ENCODE measurements at places on chromosomes 16 and 17.
A peak's percentile ranks its signal among the peaks of the same experiment; 100 is the strongest.

GRCh38 chr16:57024894-57025680 is 35.7 kb downstream of the NLRC5 start:
- no peak for DNase-seq

GRCh38 chr17:50692448-50693035 is 15.2 kb downstream of the ANKRD40 start:
- no peak for DNase-seq

DNA sequence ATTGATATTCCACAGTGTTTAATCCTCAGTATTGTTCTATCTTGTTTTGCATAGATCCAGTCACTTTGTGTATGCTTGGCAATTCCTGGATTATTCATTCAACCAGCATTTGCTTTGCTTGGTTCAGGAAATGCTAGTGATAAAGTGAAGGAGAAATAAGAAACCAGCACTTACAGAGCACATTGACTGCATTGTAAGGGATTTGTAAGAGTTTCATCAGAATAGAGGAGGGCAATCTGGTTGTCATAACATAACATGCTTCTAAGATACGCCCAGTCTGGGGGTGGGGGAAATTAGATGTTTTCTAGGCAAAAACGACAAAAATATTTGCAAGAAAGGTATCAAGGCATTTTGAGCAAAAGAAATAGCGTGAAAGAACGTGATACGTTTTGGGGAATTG is 40.4 kb downstream of the TNRC6A start:
- no peak for DNase-seq

- no peak for DNase-seq
Observed at GRCh38 chr17:32936186-32936893, 8.4 kb downstream of the TMEM98 start.

DNA sequence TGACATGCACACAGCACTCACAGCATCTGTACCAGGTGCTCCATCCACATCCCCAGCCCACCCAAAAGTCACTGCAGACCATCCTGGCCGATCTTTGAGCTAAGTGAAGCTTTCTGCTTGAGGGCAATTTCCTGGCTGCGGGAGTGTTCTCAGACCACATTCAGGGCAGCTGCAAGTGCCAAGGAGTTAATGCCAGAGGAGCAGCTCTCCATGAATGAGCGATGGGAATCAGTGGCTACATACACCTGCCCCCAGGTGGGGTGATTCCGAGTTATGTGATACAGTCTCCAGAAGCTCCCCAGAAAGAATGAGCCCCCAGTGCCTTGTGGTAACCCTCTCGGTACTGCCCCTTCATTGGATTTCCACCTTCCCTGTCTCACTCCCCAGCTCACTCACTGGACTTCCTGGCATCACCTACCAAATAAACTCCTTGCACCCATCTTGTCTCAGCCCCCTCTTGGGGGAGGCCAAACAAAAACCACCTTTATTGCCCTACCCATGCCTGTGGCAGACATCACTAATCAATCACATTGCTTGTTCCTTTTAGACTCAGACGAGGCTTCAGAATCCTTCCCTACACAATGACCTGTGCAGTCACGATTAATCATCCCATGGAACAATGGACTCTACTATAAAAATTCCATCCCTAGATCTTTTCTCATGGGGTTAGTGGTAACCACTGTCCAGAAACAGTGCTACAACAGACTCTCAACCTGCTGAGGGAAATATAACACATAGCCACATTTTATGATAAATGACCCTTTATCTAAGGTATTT is 121.1 kb downstream of the IRX5 start:
- no peak for DNase-seq

DNA sequence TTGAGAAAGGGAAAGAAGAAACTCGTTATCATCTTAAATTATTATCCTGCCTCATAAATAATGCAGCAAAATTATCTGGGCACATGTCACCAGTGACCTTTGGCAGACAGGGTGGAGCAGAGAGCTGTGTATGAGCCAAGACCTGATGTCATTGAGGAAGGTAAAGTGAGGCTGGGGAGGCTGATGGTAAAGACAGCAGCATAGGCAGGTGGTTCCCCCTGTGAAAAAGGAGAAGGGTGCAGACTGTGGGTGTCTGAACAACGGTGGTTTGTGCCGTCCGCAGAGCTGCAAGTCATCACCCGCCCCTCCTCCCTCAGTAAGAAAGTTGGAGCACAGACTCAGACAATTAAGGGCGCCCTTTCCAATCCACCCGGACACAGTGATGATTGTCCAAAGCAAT is 30.8 kb upstream of the METTL16 start:
- DNase-seq: no peak

DNA sequence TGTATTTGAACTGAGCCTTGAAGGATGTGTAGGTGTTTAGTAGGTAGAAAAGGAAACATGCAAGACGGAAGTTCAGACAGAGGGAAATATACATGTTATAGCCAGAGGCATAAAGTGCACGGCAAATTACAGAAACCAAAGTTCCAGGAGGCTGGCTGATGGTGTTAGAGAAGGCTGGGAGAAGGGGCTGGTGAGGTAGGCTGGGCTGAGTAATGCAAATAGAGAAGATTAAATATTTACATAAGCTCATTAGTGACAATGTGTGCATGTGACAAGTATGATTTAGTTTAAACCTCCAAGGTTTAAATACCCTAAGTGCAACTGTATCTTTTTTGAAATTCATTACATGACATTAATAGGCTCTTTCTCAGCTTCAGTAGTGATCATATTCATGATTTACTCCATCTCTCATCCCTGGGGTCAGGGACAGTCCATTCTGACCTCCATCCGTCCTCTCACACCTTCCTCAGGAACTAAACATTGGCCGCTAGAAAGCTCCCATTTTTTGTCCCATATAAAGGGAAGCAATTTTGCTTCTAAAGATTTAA is 399.8 kb upstream of the SALL1 start:
- DNase-seq: no peak

DNA sequence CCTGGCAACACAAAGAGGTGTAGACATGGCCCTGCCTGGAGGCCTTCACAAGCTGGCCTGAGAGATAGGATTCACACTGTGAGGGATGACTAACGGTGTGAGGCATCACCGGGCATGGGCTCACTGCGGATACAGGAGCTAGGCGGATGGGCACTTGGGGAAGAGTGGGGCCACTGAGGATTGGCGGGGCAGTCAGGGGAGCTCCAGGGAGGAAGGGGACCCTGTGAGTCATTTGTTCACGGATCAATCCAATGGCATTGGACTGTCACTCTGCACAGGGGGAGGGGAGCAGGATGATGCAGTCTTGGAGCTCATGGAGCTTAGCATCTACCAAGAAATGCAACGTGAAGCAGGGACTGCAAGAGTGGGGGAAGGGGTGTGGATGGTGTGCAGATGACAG is 117.3 kb downstream of the SDK2 start:
- DNase-seq: no peak

GRCh38 chr17:81860756-81861568 is 627 bp upstream of the P4HB start:
- peak; percentile 99 for DNase-seq

GRCh38 chr17:5785338-5785737 is 201.0 kb upstream of the NLRP1 start:
- no peak for DNase-seq

- DNase-seq: no peak
Observed at GRCh38 chr17:64936117-64936516, 16.8 kb upstream of the LRRC37A3 start.

DNA sequence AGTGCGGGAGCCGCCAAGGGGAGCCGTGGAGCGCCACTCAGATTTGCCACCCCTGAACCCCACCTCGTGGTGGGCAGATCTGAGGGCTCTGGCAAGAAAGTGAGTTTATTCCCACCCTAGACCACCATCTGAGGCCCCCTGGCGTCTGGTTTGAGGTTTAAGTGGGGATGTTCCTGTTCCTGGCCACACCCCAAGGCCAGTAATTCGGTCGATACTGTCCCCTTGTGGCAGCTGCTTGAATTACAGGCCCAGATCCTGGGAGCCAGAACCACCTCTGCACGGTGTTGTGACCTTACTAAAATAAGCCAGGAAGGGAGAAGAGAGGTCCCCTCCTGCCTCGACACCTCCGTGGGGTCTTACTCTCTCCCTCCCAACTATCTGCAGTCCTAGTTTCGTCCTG is 3.3 kb upstream of the LAT start:
- DNase-seq: no peak

GRCh38 chr16:47719713-47720112 is 258.6 kb downstream of the PHKB start:
- no peak for DNase-seq

DNA sequence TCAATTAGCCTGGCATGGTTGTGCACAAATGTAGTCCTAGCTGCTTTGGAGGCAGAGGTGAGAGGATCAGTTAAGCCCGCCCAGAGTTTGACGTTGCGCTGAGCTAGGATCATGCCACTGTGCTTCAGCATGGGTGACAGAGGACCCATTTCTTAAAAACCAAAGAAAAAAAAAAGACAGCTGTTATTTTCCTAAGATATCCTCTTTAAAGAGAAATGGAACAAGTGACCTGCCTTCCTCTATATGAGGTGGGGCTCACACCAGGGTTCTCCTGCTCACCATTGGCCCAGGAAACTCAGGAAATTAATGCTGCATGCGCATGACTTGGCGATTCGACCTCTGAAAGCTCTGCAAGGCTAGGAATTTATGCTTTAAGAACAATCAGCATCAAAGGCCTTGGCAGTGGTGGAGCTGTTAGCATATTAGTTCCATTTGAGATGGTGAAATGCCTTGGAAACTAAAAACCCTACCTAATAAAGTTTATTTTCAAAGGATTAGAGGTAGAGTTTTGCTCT is 108.3 kb downstream of the RBFOX1 start:
- DNase-seq: no peak

DNA sequence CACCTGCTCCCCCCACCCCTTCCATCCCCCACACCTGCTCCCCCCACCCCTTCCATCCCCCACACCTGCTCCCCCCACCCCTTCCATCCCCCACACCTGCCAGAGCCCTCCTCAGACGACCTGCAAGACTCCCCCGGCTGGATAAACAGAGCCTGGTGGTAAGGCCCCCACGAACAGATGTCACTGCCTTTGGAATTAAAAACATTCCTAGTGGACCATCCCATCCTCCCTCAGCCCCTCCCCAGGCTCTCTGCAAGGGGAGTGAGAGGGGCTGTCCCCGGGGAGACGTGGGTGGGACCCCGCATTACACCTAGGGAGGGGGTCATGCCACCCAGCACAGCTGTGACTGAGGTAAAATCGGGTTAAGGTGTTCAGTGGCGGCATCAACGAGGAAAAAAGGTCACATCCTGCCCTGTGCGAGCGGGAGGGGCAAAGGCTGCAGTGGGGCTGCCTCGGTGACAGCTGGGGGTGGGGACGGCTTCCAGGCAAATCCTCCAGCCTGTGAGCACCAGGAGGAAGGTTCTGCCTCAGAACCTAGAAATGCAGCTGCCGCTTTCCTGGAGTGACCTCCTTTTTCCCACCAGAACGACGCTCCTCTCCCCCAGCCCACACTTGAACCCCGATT is 38.7 kb downstream of the TIMM22 start:
- DNase-seq: no peak

GRCh38 chr17:60332574-60332973 is 59.4 kb downstream of the USP32 start:
- DNase-seq: no peak

DNA sequence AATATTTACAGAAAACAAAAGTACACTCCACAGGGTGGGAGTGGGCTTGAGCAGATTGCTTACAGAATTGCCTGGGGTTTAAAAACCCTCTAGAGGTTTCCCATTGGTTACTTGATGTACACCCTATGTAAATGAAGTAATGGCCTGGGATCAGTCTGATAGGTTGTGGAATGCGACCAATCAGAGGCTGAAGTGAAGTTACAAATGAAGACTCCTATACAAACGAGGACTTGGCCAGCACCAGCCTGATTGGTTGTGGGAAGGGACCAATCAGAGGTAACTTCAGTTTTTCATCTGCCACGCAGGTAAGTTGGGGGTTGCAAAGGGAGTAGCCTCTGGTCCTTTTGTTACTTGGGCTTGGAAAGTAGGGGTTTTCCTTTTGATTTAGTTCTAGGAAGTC is 8.8 kb downstream of the EEF2K start:
- no peak for DNase-seq

- DNase-seq: no peak
Observed at GRCh38 chr16:68388124-68388523, 60.2 kb downstream of the SMPD3 start.

- no peak for DNase-seq
Observed at GRCh38 chr16:918741-919657, 51.8 kb downstream of the LMF1 start.

DNA sequence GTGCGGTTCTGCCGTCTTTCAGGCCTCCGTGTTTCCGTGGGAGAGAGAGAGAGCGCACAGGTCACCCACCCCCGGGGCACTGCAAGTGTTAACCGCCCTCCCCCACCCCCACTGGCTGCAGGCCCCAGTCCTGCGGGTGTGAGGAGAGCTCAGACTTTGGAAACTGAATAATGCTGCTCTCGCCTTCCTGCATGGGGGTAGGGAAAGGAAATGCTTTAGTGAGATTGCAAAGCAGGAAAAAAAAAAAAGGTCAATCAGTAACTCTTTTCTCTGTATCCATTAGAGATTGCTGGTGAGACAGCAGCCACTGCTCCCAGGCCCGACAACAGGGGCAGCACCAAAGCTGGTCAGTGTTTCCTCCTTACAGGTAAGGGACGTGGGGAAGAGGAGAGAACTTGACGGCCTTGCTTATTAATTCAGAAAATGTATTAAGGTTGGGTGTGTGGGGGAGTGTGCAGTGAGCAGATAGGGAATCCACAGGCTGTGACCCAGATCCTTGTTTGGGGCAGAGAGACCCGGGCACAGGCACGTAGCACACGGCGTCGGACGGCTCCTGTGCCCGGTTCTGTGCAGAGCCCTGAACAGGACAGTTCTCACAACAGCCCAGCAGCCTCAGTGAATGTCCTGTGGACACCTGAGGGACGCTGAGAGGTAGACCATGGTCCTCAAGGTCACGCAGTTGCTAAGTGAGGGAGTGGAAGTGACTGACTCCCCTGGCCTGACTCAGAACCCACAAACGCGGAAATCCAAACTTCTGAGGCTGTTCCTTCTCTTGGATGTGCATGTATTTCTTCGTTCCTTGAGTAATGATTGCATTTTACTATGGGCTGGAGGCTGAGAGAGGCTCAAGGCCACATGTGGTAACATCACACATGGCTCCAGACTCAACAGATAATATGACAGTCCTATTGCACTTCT is 156.5 kb downstream of the FOXL1 start:
- DNase-seq: no peak

GRCh38 chr17:2214047-2214928 is 89.3 kb downstream of the SMG6 start:
- DNase-seq: peak; percentile 45

DNA sequence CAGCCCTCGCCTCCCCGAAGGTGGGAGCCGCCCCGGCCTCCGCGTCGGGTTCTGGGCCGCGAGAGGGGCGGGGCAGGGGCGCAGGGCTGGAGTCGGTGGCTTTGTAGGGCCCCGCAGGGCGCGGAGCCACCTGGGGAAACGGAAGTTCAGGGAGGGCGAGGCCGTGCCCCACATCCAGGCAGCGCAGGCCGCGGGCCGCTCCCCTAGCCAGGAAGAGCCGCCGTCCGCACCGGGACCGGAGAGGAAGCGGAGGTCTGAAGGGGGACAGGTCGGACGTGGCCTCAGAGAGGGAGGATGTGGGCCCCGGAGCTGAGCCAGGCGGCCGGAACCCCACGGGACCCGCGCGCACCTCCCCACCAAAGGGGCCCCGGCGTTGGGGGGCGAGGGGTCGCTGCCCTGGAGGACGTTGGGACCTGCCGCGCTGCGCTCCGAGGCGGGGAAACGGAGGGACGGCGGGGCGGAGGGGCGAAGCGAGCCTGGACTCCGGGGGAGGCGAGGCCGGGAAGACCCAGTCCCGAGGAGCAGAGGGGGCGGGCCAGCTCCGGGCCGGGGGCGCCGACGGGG is 482 bp upstream of the SLC16A3 start:
- no peak for DNase-seq

GRCh38 chr17:14488958-14489550 is 188.2 kb downstream of the HS3ST3B1 start:
- no peak for DNase-seq
